Endothelial cell of umbilical vein (primary cell): ENCODE measurements at places on chromosomes 2 and 18. TPM values are rescaled to one million over a fixed set of nuclear protein-coding genes. Genes with fewer than 3 reads are reported as not detected.

ORC2 gene
- 34.0 and 45.4 TPM in 2 replicates for total RNA-seq

FN1 gene
- total RNA-seq = 3,221 and 3,760 TPM in 2 replicates

DPYSL5 gene
- not detected in 2 replicates for total RNA-seq

CENPO gene
- 42.2 and 45.3 TPM in 2 replicates for total RNA-seq

SULT1C4 gene
- 28.2 and 29.3 TPM in 2 replicates for total RNA-seq

CNRIP1 gene
- total RNA-seq = 73.8 and 74.6 TPM in 2 replicates

CHRND gene
- not detected in 2 replicates for total RNA-seq

MOB4 gene
- 24.0 and 27.9 TPM in 2 replicates for total RNA-seq
